ENCODE measurements at places on chromosomes 4 and X.

- DNase-seq, result no peak
These were observed 17.1 kb upstream of the MAP7D3 start for GRCh38 chrX:136268051-136269048.

DNA sequence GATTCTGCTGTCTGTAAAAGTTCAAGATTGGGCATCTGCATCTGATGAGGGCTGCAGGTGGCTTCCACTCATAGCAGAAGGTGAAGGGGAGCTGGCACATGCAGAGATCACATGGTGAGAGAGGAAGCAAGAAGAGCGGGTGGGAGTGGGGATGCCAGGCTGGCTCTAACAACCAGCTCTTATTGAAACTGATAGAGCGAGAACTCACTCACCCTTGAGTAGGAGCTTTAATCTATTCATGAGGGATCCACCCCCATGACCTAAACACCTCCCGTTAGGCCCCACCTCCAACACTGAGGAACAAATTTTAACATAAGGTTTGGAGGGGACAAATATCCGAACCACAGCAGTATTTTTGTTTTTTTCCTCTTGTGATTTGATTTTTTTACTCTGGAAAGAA, 45.8 kb downstream of the PHOX2B start:
- no peak for DNase-seq

DNA sequence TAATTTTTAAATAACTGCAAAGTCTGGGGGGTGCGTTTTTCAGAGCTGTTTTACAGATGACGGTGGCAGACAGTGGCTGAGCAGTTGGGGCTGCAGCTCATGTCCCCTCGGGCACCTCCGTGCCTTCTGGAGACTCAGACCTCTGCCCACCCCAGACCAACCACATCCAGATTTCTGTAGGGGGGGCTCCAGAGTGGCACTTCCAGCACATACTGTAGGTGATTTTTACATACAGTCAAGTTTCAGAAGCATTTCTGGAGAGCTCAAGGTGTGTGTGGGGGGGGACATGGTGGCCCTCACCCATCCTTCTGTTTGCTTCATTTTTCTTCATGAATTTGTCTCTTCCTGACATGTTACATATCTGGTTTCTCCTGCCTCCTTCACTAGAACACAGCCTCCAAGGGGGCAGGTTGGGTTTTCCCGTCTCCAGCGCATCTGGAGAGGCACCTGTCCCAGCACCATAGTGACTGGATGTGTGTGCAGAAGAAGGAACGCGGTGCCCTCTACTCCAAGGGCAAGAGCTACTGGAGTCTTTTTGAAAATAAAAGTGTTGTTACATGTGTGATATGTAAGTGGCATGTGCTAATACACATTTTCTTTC, 37.5 kb downstream of the TMEM271 start:
- DNase-seq, result no peak

- no peak for DNase-seq
These were observed 764 bp downstream of the TRAPPC11 start for GRCh38 chr4:183659872-183660242.

DNA sequence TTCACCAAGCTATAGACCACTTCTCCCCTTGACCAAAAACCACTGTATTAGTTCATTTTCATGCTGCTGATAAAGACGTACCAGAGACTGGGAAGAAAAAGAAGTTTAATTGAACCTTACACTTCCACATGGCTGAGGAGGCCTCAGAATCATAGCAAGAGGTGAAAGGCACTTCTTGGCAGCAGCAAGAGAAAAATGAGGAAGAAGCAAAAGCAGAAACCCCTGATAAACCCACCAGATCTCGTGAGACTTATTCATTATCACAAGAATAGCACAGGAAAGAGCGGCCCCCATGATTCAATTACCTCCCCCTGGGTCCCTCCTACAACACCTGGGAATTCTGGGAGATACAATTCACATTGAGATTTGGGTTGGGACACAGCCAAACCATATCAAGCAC, 97.8 kb downstream of the DOCK11 start:
- DNase-seq, result no peak

GRCh38 chr4:7831330-7831729, 108.3 kb downstream of the AFAP1 start:
- no peak for DNase-seq

GRCh38 chr4:153366486-153366885, 22.0 kb downstream of the MND1 start:
- no peak for DNase-seq

DNA sequence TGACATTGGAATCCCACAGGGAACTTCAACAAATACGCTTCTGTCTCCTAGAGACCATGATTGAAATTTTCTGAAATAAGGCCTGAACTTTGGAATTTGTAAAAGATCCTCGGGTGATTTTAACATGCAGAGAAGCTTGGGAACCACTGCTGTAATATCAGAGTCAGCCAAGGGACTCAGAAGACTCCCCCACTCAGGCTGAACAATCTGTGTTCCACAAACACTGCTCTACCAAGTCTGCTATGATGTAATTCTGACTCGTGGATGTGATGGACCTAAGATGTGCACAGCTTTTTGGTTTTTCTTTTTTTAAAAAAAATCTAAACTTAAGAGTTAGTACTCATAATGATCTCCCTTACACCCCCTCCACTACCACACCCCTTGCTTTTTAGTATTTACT, 26.0 kb downstream of the LRP2BP start:
- no peak for DNase-seq

DNA sequence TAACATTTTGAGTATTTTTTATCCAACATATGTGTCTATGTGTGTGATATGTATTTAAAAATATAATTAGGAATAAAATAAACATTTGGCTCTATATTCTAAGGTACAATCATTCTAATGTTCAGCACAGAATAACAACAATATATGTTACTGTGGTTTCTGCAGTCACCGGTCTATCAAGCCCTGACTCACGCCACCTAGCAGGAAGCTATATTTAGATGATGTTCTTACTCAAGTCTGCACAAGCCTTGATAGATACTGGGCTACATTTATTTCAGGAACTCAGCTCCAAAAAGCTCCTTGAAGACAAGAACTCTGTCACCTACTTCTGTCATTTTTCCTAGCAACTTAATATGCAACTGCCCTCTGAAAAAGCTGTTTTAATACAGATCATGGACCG, 152.0 kb upstream of the FTHL17 start:
- DNase-seq, result no peak

DNA sequence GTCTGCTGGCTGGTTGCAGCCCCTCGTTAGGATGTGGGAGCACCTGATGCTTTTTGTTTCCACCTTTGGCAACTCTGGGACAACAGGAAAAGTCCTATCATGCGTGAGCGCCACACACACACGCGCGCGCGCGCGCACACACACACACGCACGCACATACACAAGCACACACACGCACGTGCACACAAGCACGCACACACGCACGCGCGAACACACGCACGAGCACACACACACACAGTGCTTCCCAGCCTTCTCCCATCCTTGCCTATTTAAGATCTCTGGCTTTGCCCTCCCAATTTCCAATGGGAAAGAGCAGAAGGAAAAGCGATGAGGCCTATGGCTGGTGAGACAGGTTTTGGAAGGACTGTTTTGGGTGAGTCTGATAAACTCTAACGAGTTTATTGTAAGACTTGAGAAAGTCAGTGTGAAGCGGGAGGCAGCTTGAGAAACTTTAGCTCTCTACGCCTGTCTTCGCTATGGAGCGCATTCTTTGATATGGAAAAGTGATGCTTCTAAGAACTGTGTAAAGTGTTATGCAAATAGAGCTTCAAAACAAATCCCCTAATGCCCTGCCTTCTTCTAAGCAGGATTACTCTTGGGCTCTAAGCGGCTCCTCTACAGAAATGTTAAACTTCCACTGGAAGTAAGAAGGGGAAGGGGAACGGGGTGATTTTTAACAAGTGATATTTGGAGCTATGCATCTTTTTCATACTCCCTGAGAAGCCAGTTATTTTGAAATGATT, 11.8 kb downstream of the SUPT20HL1 start:
- no peak for DNase-seq

Data from activated gamma-delta T cell (primary cell).